ENCODE measurements at places on chromosomes 1 and 21. TPM values are rescaled to one million over a fixed set of nuclear protein-coding genes. Genes with fewer than 3 reads are reported as not detected.

DNA sequence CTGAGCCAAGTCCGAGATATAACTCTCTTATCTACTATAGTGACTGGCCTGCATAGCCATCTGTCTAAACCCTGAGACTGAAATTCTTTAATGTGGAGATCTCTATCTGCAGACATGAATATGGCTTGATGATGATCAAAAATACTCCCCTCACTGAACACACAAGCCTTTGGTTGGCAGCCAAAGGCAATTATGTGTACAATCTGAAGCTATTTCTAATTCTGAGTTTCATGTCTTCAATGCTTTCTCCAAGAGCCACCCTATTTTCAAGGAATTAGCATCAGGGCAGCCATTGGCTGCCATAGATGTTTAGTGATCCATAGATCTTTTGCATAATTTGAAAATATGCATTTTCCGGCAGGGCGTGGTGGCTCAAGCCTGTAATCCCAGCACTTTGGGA lies 168.2 kb downstream of the TGFB2 start:
- no peaks in the 10 kb centered on the region for H3K36me3 ChIP-seq
- no peaks in the 10 kb centered on the region for H3K4me1 ChIP-seq
- H3K27ac ChIP-seq = no peak overlapping the region

The MACF1 gene
- 110 TPM for polyA plus RNA-seq

DNA sequence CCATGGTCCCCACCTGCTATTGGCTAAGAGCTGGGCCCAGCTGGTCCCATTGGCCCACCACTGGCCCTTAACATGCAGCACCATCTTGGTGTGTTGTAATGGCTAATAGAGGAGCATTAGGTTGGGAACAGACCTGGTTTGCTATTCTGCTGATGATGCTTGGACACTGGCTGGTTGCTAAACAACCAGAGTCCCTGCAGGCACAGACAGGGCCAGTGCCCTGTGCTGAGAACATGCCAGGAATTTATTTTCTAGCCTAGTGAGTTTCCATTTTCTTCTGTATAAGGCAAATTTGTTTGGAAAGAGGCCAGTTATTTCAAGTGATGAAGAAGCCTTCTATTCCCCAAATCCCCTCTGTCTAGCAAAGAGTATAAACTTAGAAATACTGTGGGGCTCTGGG lies 42.9 kb upstream of the TDRD10 start:
- H3K4me3 ChIP-seq = no peak overlapping the region
- H3K27me3 ChIP-seq = no peaks in the 10 kb centered on the region
- no peak for DNase-seq
- peaks cover 5% of the 10 kb centered on the region for H3K4me1 ChIP-seq
- peaks cover 2% of the 10 kb centered on the region for H3K36me3 ChIP-seq
- H3K27ac ChIP-seq = no peak overlapping the region

The PLEKHA6 gene
- 4.3 TPM for polyA plus RNA-seq

GRCh38 chr21:26797878-26798456 lies 47.2 kb downstream of the ADAMTS1 start:
- H3K4me1 ChIP-seq = peaks cover 2% of the 10 kb centered on the region
- no peak for DNase-seq
- H3K27me3 ChIP-seq = no peaks in the 10 kb centered on the region
- no peak overlapping the region for H3K27ac ChIP-seq

Data from fibroblast of lung (primary cell).